ENCODE measurements at places on chromosomes 13 and 19.

DNA sequence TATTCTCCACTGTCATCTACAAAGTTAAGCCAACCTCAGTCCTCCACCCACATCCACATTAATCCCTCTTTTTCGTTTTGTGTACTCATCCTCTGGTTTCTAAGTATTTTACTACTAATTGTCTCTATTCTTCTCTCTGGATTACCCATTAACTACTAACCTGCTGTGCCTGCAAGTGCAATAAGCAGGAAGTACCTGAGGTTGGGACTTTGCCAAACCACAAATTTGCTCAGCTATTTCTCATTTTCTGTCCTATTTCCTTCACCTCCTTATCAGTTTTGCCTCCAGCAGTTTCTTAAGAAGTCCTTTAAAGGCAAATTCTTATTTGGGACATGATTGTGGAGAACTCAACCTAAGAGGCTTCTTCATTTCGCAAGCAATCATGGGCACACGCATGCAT, 1708.9 kb downstream of the SLITRK5 start:
- DNase-seq = no peak

GRCh38 chr19:18607226-18608101, 865 bp upstream of the CRLF1 start:
- no peak for DNase-seq

DNA sequence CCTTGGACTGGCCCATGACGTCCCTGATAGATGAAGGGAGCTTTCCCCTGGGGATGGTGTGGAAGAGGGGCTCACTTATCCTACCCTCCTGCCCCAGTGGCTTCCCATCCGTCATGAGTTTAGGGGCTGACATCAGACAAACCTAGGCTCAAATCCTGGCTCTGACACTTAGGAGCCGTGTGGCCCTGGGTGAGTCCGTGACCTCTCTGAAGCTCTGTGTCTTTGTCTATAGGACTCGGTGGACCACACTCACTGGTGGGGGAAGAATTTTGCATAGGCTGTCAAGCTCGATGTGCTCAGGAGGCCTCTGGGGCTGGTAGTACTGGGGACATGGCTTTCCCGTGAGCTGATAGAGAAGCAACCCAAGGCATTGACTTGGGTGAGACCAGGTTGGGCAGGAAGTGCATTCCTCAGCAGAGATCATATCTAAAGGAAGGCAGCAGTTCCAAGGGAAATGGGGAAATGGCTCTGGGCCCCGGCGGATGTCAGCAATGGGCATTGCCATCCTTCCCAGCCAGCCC, 17.4 kb upstream of the AP1M2 start:
- no peak for DNase-seq

- no peak for DNase-seq
These were observed 49.7 kb downstream of the ESD start for GRCh38 chr13:46747031-46747820.

- no peak for DNase-seq
These were observed 68.3 kb upstream of the MCF2L start for GRCh38 chr13:112900691-112901091.

DNA sequence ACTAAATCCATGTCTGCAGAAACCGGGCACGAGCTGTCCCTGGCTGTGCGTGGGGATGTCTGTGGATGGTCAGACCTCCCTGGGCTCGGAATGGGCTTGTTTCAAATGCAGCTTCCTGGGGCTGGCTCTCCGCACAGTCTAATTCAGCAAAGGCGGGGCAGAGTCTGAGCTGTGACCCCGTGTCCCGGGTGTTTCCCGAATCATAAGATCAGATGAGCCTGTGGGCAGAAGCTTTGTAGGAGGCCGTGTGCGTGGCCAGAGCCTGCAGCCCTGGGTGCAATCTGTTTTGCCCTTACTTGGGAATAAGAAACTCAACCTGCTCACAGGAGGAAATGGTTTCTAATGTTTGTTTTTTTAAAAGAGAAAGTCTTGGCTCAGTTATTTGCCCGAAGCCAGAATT, 13.9 kb upstream of the GNA11 start:
- DNase-seq = no peak

DNA sequence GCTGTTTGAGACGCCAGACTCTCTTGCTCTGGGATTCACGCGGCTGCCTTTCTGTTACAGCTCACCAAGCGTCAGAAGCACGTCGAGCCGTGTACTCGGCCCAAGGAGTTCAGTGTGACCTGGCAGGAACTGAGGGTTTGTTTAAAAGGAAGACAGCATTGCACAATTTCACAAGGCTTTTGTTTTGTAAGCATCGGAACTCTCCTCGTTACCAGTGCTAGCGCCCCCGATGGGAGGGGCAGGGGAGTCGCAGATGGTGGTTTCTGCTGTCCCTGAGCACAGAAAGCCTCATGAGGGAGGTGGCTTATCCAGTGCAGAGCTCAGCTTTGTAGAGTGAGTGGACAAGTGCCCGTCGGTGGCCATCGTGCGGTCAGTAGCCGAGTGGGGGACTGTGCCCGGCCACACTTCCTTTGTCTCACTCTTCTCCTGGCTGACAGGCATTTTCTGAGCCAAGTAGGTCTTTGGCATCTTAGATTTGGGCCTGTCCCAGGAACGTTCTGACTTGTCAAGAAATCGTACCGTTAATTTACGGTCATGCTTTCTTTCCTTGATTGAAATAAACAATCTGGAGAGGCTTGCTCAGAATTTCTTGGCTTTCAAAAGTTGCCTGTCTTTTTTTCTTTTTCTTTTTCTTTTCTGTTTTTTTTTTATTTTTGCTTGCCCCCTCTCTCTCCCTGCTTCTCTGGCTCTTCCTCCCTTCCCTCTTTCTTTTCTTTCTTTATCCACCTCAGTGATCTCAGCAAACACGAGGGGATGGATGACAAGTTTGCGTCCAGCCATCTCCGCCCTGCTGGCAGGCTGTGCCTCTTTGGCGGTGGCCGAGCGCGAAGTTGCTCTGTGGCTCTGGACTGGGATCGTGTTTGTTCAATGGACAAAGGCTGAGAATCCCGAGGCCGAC, 7.7 kb downstream of the KDM4B start:
- DNase-seq = no peak
